NCI-H226 (cell line): ENCODE measurements at places on chromosomes 2 and 18.
A peak's percentile ranks its signal among the peaks of the same experiment; 100 is the strongest.

GRCh38 chr2:150259746-150260145 lies 227.7 kb downstream of the RND3 start:
- no peak for DNase-seq

GRCh38 chr2:176910828-176911227 lies 301.8 kb upstream of the HNRNPA3 start:
- no peak for DNase-seq

DNA sequence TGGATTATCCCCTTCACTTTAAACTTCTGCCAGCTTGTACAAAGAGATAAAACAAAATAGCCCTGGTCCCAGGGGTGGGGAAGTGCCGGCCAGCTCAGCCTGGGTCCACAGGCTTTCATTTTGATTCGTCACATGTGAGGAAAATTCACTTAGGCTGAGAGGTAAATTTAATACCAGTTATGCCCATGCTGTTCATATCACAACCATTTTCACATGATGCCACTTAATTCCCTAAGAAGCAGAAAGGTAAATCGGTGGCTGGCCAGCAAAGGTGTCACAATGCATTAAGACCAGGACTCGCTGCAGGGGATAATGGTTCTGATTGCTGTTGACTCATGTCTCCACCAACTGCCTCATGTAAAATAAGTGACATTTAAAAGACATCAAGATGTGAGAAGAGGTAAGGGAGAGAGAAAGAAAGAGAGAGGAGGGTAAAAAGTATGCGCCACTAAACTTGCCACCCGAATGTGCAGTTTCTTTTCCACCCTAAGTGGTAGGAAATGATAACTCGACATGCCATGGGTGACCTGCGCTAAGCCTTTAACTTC lies 261.0 kb upstream of the SIX3 start:
- DNase-seq = no peak

DNA sequence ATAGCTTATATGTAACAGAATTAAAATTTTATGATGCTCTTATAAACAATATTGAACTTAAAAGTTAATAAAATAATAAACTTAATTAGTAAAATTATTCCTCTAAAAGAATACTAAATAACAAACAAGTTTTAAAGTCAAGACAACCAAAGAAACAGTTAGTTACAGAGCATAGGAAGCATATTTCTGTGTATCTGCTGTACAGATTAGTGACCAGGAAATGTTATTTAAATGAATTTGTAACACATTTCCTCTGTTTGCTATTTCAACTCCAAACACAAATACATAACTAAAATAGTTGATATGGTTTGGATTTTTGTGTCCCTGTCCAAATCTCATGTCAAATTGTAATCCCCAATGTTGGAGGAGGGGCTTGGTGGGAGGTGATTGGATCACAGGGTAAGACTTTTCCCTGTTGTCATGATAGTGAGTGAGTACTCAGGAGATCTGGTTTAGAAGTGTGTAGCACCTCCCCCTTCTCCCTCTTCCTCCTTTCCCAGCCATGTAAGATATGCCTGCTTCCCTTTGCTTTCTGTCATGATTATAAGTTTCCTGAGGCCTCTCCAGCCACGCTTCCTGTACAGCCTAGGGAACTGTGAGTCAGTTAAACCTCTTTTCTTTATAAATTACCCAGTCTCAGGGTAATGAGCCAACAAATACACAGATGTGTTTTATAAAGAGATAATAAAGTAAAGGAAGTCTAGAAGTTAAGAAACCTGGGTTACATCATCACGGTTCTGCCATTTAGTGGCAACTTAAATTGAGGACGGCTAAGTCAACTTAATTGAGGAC lies 51.8 kb downstream of the ROCK2 start:
- peak; percentile 12 for DNase-seq

DNA sequence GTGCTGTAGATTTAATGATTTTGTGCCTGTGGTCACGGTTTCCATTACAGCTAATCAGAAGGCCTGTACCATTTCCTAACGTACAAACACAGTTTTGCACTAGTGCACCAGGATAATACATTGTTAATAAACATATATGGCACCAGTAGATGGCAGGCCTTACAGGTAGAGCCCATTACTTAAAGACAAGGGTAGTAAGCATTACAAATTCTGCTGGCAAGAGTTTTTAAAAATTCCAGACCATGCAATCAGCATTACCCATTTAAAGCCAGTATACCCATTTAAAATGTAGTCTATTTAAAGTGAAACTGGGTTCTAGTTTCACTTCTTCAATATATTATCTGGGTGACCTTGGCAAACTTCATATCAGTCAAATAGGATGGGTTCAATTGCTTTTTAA lies 224.2 kb downstream of the NUP35 start:
- DNase-seq = no peak

DNA sequence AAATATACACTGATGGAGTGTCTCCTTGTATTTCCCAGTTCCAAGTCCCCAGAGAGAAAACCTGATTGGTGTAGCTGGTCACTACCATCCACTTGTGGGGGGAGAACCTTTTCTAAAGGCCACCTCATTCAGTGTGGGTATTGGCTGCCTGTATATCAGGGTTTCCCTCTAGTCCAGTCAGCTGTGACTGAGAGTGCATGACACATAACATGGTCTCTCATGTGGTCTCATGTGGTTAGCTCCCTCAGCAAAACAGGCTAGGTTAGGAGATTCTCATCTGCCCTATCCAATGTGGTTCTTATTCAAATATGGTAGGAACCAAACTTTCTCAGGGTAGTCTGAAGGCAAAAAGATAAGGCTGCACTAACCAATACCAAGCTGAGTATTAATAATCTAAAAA lies 4.1 kb upstream of the GORASP2 start:
- DNase-seq = no peak

- peak; percentile 20 for DNase-seq
Measured at GRCh38 chr18:74353169-74353775, 37.6 kb downstream of the C18orf63 start.

- no peak for DNase-seq
Measured at GRCh38 chr2:23093513-23093912, 291.5 kb upstream of the KLHL29 start.

- DNase-seq = no peak
Measured at GRCh38 chr2:149799013-149799705, 211.6 kb upstream of the MMADHC start.

DNA sequence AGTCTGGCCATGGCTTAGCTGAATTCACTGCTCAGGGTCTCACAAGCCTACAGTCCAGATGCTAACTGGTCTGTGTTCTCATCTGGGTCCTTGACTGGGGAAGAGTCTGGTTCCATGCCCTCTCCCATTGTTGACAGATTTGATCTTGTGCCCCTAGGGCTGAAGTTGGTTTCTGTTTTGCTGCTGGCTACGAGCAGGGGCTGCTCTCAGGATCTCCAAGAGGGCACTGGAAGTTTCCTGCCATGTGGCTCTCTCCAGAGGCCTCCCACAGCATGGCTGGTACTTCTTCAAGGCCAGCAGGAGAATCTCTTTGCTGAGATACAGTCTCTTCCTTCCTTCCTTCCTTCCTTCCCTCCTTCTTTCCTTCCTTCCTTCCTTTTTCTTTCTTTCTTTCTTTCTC lies 78.1 kb downstream of the SPP2 start:
- DNase-seq = no peak

GRCh38 chr2:3488855-3489763 lies 30.2 kb downstream of the ADI1 start:
- no peak for DNase-seq

GRCh38 chr2:168816369-168816768 lies 13.9 kb downstream of the NOSTRIN start:
- peak; percentile 92 for DNase-seq

GRCh38 chr2:24720310-24720709 lies 72.9 kb downstream of the PTRHD1 start:
- no peak for DNase-seq

GRCh38 chr18:8695932-8696517 lies 9.3 kb upstream of the MTCL1 start:
- DNase-seq = no peak

DNA sequence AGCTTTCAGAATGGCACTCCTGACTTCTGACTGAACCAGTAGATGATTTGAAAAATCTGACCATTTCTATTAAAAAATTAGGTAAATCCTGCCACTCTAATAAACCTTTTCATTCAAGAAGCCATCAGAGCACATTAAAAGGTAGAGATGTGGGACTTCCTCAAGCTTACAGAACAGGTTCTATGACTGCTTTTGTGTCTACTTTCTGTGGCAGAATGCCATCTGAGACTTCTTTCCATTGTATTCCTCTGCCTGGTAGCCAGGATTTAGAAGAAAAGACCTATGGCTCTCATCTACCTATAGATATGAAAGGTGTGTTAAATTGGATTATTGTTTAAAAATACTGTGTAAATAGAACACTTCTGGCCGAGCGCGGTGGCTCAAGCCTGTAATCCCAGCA lies 99.9 kb upstream of the NABP1 start:
- DNase-seq = no peak

- no peak for DNase-seq
Measured at GRCh38 chr2:74792282-74792681, 41.6 kb upstream of the HK2 start.

DNA sequence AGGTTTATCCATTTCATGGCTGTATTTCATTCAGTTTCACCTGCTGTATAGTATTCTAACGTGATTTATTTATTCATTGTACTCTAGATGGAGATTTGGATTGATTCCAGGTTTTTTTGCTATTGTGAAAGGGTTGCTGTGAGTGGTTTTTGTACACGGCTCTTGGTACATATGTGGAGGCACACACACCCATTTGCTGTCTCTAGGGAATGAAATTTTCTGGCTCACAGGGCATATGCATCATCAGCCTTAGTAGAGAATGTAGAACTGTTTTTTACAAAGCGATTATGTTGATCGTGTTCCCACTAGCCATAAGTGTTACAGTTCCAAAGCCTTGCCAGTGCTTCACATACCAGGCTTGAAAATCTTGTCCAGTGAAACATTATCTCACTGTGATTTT lies 5.1 kb downstream of the SPTBN1 start:
- DNase-seq = peak; percentile 44

GRCh38 chr2:158179660-158180059 lies 78.0 kb downstream of the UPP2 start:
- no peak for DNase-seq

GRCh38 chr2:85183076-85183475 lies 49.9 kb downstream of the TCF7L1 start:
- DNase-seq = no peak

- DNase-seq = no peak
Measured at GRCh38 chr18:2997846-2998564, 14.9 kb downstream of the LPIN2 start.

GRCh38 chr18:48762836-48763718 lies 187.7 kb downstream of the SMAD7 start:
- no peak for DNase-seq

GRCh38 chr2:239184179-239184578 lies 216.6 kb downstream of the HDAC4 start:
- DNase-seq = no peak

DNA sequence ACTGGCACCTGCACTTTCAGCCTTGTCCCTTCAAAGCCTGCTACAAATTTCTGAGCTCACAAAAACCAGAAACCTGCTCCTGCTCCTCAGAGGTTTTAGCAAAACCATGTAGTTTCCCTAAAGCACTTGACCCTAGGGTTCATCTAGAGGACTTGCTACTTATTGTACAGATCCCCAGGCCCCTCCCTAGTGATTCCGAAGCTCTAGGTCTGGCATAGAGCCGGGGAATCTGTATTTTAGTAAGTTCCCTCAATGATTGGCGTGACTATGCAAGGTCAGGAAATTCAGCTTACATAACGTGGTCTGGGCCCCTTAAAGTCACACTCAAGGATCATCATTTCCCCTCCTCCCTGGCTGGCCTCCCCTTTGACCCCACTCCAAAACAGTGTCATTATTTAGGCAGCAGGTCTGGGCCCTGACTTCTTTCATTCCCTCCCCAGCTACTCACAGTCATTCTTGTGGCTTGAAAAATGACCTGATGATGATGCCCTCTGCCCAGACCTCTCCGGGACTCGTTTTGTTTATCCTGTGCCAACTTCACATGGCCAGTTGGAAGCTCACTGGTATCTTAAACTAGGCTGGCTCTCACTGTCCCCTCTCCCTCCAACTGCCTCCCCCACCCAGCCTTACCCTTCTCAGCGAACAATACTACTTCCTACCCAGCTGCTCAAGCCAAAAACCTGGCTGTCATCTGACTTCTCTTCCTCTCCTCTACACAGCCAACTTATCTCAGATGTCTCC lies 36.0 kb downstream of the WDFY1 start:
- no peak for DNase-seq

DNA sequence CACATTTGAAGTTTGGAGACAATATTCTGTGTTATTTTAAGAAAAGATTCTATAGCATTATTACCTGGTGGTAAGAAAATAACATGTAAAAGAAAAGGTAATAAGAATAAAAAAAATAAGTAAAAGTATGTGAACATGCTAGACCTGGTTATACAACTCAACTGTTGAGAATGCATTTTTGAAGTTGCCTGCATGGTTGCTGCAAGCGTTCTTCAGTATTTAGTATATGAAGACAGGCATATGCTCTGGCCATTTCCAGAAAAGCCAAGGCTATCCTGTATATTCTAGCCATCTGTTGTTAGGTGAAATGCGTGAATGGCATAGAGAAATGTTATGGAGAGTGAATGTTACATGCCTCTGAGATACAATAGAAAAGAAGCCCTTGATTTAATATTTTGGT lies 6.8 kb upstream of the MMADHC start:
- DNase-seq = no peak

DNA sequence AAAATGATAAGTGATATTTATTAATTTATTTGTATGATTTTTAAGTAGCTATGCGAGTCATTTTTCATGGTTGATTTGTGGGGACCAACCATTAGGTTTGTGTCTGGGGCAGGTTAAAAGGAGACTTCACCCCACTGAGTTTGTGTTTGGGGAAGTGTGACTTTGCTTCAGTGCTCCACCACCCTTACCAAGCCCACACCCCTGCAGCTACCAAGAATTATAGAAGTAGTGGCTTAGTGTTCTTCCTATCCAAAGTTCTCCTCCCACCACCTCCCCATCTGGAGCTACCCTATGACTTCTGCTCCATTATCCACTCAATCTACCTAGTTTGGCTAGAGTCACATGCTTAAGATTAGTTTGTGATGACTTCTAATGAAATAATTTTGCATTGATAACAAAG lies 182.1 kb upstream of the ZEB2 start:
- DNase-seq = no peak

- no peak for DNase-seq
Measured at GRCh38 chr18:29925566-29925965, 1117.0 kb downstream of the DSC3 start.

DNA sequence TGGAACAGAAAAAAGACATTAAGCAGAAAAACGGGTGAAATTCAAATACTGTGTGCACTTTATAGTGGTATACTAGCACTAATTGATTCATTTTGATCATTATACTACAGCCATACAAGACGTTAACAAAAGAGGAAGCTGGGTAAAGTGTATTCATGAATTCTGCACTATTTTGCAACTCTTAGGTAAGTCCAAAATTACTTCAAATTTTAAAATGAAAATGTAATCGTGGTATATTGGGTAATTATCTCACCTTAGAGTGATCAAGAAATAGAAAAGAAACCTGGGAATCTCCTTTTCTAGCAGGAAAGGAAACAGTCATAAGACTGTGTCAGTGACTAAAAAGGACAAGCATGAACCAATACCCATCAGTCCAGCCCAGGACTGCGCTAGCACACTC lies 5.4 kb downstream of the TGFBRAP1 start:
- no peak for DNase-seq
